ENCODE measurements at places on chromosomes 3 and 15.
A peak's percentile ranks its signal among the peaks of the same experiment; 100 is the strongest.

DNA sequence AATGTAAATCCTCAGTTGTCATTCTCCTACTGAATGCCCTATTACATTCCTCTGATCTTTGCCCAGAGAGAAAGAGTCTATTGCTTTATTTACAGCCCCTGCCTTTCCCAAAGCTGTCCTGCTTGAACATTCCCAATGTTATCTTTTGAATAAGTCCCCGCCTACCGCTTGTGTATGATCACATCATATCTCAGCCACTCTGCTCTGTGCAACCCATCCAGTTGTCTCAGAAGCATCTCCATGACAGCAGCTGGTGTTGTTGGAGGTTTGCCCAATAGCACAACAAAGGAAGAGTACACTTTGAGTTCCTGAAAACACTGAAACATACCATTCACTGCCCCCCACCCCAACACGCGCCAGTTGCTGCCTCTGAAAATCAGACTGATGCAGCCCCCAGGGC is 22.0 kb upstream of the FAM3D start:
- DNase-seq = no peak

GRCh38 chr3:189307963-189308362 is 136.2 kb downstream of the TPRG1 start:
- DNase-seq = no peak

GRCh38 chr3:185720326-185720725 is 104.5 kb downstream of the IGF2BP2 start:
- no peak for DNase-seq

- no peak for DNase-seq
Measured at GRCh38 chr3:168220556-168220955, 124.8 kb upstream of the GOLIM4 start.

GRCh38 chr3:99126316-99126715 is 224.8 kb upstream of the DCBLD2 start:
- DNase-seq = no peak

- no peak for DNase-seq
Measured at GRCh38 chr15:80061582-80061981, 2.1 kb downstream of the ZFAND6 start.

- no peak for DNase-seq
Measured at GRCh38 chr3:59813148-59813538, 763.3 kb upstream of the CFAP20DC start.

DNA sequence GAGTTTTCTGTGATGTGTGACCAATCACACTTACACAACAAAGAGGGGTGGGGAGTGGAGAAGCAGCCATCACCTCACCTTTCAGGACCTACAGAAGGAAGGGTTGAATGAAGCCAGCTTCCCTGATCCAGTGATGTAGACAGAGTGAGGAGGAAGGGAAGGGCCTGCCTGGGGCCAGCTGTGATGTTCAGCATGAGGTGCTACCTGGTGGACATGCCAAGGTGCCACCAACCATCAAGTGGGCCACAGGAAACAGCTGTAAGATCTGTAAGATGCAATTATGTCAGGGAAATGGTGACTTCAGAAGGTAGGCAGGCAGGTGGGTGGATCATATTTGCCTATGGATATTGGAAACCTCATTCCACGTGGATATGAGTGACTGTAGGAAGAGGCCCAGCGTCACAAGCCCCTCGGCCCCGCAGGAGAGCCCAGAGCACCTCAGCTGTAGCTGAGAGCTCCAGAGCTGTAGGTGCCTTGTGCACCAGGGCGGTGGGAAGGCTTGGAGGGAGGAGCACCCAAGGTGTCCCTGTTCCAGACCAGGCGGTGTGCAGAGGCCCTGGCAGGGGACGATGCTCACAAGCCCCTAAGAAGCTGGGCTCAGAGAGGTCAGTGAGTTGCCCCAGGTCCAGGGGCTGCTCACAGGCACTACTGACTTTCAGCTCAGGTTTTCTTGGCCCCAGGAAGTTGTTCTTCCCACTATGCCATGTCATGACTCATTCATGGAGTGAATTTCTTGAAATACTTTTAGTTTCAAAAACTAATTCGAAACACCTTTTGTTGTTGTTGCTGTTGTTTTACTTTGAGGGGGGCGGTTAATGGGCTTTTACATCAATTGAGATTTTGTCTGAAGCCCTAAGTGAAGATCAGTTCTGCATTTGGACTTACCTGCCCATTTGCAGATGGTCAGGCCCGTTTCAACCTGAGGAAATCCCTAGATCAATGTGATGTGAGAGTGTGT is 94.2 kb upstream of the ALDH1A3 start:
- DNase-seq = peak; percentile 22

DNA sequence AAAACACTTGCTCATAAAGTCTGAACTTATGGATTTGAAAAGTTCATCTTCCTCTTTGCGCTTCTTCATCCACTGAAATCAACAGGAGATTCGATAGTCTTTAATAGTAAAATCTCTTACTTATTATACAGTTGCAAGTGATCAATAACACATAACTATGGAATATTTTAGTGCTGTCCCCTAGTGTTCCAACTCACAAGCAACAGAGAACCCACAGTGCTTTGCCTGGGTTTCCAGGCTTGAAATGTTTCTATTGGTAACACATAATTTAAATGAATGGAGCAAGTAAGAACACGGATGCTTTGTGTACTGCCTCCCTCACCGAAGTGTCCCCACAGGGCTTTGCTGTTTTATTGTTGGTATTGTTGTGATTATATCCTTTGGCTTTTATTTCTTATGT is 93.5 kb downstream of the WDR72 start:
- DNase-seq = no peak

- DNase-seq = no peak
Measured at GRCh38 chr3:24048843-24049242, 103.8 kb downstream of the NR1D2 start.

DNA sequence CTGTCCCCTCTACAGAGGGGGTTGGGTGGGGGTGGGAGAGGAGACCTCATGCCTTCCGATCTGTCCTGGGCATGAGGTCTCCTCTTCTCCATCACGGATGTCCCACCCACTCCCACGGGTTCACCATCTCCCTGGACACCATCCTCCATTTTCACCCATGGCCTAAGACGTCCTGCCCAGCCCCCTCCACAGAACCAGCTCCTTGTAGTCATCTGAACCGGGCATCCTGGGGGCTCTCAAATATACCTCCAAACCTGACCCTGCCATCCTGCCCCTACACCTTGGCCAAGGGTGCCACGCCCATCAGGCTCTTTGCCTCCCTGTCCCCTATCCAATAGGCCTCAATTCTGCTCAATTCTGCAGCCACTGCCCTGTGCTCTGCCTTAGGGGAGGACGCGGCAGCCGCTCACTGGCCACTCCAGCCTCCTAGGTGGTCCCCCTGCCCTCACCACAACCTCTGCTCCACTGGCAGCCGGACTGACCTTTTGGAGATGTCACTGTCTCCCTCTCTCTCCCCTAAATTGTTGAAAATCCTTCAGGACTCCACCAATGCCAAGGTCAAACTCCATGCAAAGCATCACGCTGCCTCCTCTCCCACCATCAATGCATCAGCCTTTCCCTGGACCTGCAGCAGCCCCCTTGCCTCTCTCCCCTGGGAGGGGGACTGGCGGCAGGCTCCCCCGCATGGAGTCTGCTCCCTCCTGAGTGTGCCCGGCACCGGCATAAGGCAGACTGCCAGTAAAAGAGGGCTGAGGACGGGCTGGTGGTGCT is 9.4 kb upstream of the ANPEP start:
- DNase-seq = no peak

GRCh38 chr3:87706176-87706575 is 352.6 kb downstream of the CGGBP1 start:
- no peak for DNase-seq

DNA sequence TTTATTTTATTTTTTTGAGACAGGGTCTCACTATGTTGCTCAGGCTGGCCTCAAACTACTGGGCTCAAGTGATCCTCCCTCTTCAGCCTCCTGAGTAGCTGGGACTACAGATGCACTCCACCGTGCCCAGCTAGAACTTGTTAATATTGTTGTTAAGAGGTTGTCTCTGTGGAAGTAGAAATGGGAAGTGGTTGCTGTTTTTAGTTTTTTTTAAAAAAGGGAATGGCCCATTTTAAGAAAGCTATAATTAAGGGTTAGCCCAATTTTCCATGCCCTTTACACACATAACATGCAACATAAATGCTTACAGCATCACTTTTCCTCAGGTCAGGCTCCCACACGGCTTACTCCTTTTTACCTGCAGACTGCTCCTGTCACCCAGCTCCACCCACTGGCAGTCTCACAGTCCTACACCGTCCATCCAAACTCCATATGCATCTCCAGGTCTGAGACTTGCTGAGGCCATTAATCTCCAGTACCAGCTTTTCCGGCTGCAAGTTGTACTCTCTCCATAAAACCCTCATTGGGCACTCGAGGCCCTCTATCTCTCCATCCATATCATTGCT is 19.8 kb downstream of the MORC1 start:
- DNase-seq = no peak

GRCh38 chr15:36356978-36357601 is 222.3 kb upstream of the CDIN1 start:
- DNase-seq = no peak

DNA sequence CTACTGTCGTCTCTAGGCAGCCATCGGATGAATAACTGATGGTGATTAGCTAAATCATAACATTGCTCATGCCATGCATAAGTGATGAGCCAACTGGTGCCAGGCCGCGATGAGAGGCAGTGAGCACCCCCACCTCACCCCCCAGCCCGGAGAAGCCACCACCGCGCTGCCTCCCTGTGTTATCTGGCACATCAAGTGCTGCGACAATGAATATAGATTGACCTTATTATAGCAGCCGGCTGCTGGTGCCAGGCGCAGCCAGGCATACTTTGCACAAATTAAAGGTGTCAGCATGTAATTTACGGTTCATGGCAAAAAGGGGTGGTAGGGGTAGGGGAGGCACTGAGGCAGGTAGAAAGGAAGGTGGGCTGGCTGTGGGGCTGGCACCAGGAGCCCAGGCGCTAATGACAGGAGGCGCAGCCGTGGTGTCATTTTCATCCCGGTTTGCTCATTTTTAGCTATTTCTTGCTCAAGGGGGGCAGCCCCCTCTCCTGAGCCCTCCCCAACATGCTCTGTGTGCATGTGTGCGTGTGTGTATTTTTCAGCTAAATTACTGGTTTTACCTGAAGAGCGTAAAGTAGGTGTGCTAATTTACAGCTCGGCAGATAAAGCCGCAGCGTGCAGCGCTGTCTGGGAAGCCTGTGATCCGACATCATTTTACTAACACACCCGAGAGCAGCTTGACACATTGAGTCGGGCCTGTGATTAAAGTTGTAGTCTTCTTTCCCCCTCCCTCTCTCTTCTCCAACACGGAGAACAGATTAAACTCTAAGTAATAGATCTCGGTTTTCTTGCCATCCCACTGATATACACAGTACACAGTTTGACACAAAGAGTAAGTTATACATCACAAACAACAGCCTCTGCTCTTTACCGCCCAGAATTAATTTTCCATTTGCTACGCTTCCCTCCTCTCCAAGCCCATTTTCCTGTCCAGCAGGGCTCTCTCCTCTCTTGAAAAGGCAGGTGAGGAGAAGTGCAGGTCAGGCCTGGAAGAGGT is 212.3 kb downstream of the RPLP1 start:
- DNase-seq = peak; percentile 16

DNA sequence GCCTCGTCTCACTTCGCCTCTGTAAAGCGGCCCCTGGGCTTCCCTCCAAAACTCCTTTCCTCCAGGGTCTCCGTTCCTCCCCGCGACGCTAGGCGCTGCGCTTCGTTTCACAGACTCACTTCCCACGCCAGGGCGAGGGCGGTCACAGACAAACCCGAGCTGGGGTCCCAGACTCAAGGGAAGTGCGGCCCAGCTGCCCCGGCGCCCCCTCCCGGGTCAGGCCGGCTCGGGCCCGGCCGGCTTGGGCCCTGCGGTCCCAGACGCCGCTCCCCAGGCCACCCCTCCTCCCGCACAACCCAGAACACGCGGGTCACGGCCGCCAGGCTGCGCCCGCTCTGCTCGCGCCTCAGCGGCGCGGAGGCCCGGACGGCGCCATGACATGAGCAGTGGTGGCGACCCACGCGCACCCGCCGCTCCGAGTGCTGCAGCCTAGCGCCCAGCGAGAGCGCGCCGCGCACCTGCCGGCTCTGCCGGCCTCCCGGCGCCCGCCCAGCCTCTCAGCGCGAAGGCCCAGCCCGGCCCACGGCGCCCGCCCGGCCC is 547 bp downstream of the NUP210 start:
- DNase-seq = peak; percentile 77

DNA sequence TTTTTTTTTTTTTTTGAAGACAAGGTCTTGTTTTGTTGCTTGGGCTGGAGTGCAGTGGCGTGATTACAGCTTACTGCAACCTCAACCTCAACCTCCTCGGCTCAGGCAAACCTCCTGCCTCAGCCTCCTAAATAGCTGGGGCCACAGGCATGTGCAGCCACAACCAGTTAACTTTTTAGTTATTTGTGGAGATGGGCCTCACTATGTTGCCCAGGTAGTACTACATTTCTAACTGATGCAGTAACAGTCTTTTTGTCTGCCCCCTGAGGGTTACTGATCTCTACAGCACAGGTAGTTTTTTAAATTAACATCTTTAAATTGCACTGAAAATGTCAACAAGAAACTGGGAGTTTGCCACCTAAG is 3.4 kb upstream of the LMLN start:
- DNase-seq = no peak

DNA sequence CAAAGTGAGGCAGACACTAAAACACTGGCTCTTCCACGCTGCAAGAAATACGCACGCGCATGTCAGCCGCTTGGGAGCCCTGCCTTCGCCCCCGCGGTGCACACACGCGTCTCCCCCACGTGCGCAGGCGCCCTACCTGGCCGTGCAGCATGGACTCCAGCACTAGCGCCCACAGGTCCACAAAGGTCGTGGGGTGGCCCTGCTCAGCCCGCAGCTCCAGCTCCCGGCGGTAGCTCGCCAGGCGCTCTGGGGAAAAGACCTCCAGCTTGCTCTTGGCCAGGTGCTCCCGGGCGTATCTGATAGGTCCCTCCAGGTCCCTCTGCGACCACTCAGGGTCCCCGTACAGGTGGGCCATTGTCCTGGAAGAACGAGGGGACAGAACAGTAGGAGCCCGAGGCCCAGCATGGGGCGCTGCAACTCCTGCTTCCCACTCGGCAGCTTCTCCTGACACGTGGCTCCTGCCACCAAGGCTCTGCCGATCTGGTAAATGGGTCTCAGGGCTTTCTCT is 14.9 kb downstream of the PLA2G4D start:
- DNase-seq = no peak

GRCh38 chr3:39809181-39809994 is at the start of gene MYRIP:
Gene MYRIP, plus strand, starts transcription at chr3:39809609. Its CDS starts 91,208 bp downstream, at chr3:39900817.
- DNase-seq = peak; percentile 63

DNA sequence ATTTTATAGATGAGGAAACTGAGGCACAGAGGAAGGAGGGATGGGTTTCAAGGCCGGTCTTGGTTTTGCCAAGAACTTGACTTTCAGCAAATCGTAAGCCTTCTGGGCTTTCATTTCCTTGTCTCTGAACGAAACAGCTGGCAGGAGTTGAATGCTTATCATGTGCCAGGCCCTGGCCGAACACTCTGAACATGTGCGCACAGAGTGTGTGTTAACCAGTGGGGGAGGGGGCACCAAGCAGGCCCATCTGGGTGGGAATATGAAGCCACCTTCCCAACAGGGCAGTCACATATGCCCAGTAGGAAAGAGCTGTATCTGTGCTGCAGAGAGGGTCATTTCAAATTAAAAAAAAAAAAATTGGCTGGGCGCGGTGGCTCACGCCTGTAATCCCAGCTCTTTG is 29.3 kb downstream of the ZNF710 start:
- no peak for DNase-seq
